ENCODE measurements at places on chromosomes 16 and 17. TPM values are rescaled to one million over a fixed set of nuclear protein-coding genes. Genes with fewer than 3 reads are reported as not detected.

DNA sequence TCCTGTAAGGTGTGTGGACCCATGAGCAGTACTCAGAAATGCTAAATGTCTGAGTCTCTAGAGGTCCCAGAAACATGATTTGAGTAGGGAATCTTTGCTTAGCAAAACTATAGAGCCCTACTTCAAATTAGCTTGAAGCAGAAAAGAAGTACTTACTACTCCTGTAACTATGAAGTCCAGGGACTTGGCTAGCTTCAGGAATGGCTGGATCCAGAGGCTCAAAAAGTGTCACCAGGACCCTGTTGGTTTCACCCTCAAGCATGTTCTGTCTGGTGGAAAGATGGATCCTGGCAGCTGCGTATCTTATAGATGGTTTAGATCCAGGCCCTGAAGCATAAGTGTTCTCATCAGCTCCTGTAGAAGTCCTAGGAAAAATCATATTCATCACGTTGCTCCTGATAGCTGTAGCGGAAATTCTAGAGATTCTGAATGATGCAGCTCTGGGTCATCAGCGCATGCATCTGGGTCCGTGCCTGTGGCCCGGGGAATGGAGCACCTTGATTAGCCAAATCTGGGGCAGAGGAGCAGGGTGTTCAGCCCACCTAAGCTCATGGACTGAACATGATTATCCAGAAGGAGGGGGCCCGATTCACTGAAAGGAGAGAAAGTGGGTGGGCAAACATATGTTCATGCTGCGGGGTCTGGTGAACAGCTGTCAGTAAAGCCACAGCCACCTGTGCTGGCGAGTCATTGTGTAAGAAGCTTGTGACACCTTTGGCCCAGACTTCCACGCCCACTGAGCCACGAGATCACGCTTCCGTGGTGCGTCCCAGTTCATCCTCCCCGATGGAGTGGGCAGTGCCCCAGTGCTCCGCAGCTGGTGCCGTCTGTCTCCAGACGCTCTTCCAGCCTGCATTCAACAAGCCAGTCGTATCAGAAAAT is 260.6 kb downstream of the CPPED1 start:
- H3K27ac ChIP-seq = peak overlapping the region; percentile 14
- no peak for DNase-seq
- no peaks in the 10 kb centered on the region for H3K27me3 ChIP-seq
- H3K36me3 ChIP-seq = no peaks in the 10 kb centered on the region

GRCh38 chr16:995087-995486 is 13.5 kb downstream of the SOX8 start:
- H3K36me3 ChIP-seq = no peaks in the 10 kb centered on the region
- H3K27me3 ChIP-seq = peaks cover 77% of the 10 kb centered on the region
- no peaks in the 10 kb centered on the region for H3K4me1 ChIP-seq

DNA sequence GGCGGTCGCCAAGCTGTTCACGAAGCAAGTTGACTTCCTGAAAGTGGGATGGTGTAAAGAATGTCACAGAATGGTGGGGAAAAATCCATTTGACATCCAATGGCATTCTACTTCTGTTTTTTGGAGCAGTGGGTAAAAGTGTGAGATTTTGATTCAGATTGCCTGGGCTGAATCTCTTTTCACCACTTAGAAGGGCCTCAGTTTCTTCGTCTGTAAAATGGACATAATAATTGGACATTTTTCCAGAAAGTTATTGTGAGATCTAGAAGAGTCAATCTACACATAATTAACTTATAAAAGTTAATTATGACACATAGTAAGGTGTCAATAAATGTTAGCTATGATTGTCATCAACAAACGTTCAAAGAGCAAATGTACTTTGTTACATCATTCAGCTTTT is 3.0 kb downstream of the KRT40 start:
- no peak overlapping the region for H3K27ac ChIP-seq
- no peak overlapping the region for H3K4me3 ChIP-seq
- peaks cover 6% of the 10 kb centered on the region for H3K4me1 ChIP-seq
- DNase-seq = no peak

DNA sequence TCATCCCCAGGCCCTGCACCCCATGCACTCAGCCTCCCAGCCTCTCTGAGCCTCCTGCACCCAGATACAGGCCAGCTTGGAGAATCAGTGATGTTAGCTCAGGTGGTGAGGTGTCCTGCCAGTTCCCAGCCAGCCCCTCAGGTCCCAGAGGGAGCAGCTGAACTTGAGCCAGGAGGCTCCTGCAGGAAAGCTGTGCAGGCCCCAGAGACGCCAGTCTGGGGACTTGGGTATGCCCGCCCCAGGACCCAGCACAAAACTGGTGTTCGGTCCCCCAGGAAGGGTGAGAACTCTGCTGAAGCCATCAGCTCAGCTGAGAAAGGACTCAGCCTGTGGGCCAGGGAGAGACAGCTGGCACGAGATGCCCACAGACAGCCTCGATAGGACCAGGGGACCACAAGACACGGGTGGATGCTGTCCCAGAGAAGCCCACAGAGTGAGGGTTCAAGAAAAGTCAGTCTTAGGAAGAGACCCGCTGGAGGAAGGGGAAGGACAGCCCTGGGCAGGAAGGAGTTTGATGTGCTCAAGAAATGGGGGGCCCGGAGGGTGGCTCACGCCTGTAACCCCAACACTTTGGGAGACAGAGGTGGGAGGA is 11.0 kb downstream of the ENDOV start:
- H3K36me3 ChIP-seq = no peaks in the 10 kb centered on the region
- H3K4me1 ChIP-seq = no peaks in the 10 kb centered on the region
- H3K27ac ChIP-seq = no peak overlapping the region
- H3K27me3 ChIP-seq = no peaks in the 10 kb centered on the region

- H3K27ac ChIP-seq = no peak overlapping the region
- DNase-seq = no peak
- no peak overlapping the region for H3K4me3 ChIP-seq
- H3K36me3 ChIP-seq = peaks cover 43% of the 10 kb centered on the region
- H3K27me3 ChIP-seq = no peaks in the 10 kb centered on the region
Observed at GRCh38 chr17:80845863-80846671, 145.6 kb upstream of the CHMP6 start.

- peaks cover 50% of the 10 kb centered on the region for H3K4me1 ChIP-seq
- H3K27ac ChIP-seq = peak overlapping the region; percentile 9
- peak overlapping the region; percentile 2 for H3K4me3 ChIP-seq
- H3K36me3 ChIP-seq = no peaks in the 10 kb centered on the region
- H3K27me3 ChIP-seq = no peaks in the 10 kb centered on the region
Observed at GRCh38 chr16:89383095-89384003, 107.0 kb downstream of the ANKRD11 start.

DNA sequence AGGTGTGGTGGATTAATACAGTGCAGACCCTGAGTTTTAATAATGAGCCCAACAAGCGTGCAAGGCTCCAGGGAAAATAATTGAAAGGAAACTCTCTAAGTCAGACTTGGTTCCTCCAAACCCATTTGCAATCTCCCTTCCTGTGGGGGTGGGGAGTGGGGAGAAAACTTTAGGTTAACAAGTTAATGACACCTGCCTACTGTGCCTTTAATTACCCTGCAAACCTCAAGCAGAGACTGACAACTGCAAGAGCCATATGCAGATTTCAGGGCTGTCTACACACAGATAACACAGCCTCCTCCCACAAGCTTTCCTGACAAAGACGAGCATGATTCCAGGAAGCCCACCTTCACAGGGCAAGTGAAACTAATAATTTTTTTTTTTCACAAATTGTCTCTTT is 359.3 kb downstream of the HS3ST4 start:
- H3K4me1 ChIP-seq = no peaks in the 10 kb centered on the region
- no peaks in the 10 kb centered on the region for H3K36me3 ChIP-seq
- no peaks in the 10 kb centered on the region for H3K27me3 ChIP-seq
- no peak overlapping the region for H3K27ac ChIP-seq
- no peak for DNase-seq

DNA sequence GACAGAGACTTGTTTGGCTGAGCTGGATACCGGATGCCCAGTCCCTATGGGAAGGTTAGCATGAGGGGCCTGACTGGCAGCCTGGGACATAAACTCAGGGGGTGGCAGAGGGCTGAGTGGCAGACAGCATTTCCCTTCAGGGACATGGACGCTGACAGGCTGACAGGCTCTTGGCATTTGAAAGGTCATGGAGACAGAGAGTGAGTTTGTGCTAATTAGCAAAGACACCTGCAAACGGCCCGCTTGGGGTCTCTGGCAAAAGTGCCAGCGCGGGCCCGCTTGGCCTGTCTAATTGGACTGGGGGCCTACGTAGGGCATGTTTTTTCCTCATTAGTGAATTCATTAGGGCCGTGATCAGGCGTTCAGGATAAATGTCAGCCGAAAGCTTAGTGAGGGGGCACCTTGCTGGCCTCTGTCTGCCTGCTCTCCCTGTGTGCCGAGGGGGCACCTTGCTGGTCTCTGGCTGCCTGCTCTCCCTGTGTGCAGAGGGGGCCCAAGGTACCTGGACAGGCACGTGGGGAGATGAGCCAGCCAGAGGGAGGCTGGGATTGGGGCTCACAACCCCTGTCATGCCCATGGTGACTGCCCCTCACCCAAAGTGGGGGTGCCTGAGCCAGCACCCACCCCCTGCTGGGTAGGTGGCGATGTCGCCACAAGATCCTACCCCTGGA is 7.7 kb downstream of the NECAB2 start:
- no peak for DNase-seq
- no peak overlapping the region for H3K27ac ChIP-seq
- H3K4me1 ChIP-seq = peaks cover 14% of the 10 kb centered on the region
- H3K27me3 ChIP-seq = peaks cover 5% of the 10 kb centered on the region
- H3K4me3 ChIP-seq = no peak overlapping the region
- H3K36me3 ChIP-seq = no peaks in the 10 kb centered on the region

DNA sequence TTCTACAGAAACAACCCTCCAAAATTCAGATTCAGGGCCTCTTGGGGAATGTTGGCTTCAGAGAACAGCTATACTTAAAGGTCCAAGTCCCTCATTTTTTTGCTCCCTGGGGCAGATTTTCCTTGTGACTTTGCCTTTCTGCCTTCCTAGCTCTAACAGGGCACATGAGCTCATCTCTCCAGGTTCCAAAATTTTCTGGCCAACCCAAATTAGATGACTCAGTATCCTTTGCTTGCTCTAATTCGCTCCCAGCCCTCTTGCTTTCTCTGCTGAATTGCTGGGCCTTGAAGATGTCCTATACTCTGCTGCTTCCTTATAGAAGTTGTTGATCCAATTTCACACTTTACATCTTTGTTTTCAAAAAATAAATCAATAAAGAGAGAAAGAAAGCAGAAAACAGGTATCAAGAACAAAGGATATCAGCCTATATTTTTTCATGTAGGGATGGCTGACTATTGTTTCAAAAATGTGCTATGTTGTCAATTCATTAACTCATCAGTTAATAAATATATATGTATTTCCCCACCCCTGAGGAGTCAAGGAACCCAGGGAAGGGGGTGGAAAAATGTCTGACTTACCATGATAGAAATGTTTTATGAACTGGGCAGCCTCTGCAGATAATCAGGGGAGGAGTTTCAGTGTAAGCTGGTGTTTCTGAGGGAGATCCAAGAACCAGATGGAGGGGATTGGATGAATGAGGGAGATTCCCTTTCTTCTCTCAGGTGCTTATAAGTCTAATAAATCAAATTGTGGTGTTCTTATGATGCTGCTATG is 1.0 kb upstream of the KRTAP4-2 start:
- no peak overlapping the region for H3K27ac ChIP-seq
- no peak overlapping the region for H3K4me3 ChIP-seq
- H3K36me3 ChIP-seq = no peaks in the 10 kb centered on the region
- no peaks in the 10 kb centered on the region for H3K4me1 ChIP-seq
- peaks cover 33% of the 10 kb centered on the region for H3K27me3 ChIP-seq

- no peak for DNase-seq
- no peak overlapping the region for H3K4me3 ChIP-seq
- no peak overlapping the region for H3K27ac ChIP-seq
Observed at GRCh38 chr17:31838636-31839225, 20.3 kb downstream of the COPRS start.

- H3K27ac ChIP-seq = no peak overlapping the region
- DNase-seq = no peak
- peaks cover 4% of the 10 kb centered on the region for H3K27me3 ChIP-seq
- no peaks in the 10 kb centered on the region for H3K36me3 ChIP-seq
- peaks cover 76% of the 10 kb centered on the region for H3K4me1 ChIP-seq
- H3K4me3 ChIP-seq = no peak overlapping the region
Observed at GRCh38 chr16:53043428-53043831, 9.3 kb downstream of the CHD9NB start.

DNA sequence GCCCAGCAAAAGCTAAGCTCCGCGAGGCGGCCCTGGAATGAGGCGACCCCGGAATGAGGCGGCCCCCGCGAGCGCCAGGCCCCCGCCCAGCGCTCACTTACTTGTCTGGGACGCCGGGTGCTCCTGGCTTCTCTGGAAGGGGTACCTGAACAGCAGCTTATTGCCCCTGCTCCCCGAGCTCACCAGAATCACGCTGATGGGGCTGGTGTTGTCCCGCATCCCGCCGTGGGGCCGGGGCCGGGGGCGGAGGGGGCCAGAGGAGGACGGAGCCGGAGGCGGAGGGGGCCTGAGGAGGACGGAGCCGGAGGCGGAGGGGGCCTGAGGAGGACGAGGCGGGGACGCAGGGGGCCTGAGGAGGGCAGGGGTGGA is 440 bp downstream of the NPRL3 start:
- H3K4me3 ChIP-seq = peak overlapping the region; percentile 81
- no peak for DNase-seq
- peaks cover 37% of the 10 kb centered on the region for H3K4me1 ChIP-seq
- no peaks in the 10 kb centered on the region for H3K27me3 ChIP-seq
- peak overlapping the region; percentile 75 for H3K27ac ChIP-seq

GRCh38 chr16:26175944-26176343 is 484.2 kb downstream of the HS3ST4 start:
- no peaks in the 10 kb centered on the region for H3K27me3 ChIP-seq
- H3K4me3 ChIP-seq = no peak overlapping the region
- H3K27ac ChIP-seq = no peak overlapping the region
- DNase-seq = no peak
- no peaks in the 10 kb centered on the region for H3K4me1 ChIP-seq

DNA sequence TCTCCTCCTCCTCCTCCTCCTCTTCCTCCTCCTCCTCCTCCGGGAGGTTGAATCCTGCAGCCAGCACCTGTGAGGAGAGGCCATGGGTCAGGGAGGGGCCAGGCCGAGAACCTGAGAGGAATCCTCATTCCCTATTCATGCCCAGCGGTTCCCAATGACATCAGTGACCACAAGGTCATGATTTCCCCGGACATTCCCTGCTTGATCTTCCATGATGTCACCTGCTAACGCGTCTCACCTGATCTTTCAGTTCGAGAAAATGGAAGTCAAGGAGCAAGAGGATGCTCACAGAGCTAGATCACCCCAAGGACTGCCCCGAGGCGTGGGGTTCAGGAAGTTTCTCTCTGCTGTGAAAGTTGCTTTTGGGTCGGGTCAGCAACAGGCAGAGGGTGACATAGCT is 5.4 kb downstream of the APOBR start:
- peaks cover 21% of the 10 kb centered on the region for H3K4me1 ChIP-seq
- peaks cover 53% of the 10 kb centered on the region for H3K27me3 ChIP-seq
- H3K4me3 ChIP-seq = no peak overlapping the region
- H3K36me3 ChIP-seq = no peaks in the 10 kb centered on the region
- H3K27ac ChIP-seq = no peak overlapping the region

Gene SLC7A5
- total RNA-seq = 155 TPM

Gene IFT20
- total RNA-seq = 23.4 TPM

Gene PRAC1
- total RNA-seq = not detected

Gene C16orf54
- total RNA-seq = not detected

Gene KREMEN2
- total RNA-seq = 1.2 TPM

Gene ITGB4
- total RNA-seq = 6.9 TPM

Gene DNAH3
- 0.34 TPM for total RNA-seq

Data from HepG2 (cell line).